Stimulated activated naive CD4-positive, alpha-beta T cell (primary cell): ENCODE measurements at places on chromosomes 12 and 14.

DNA sequence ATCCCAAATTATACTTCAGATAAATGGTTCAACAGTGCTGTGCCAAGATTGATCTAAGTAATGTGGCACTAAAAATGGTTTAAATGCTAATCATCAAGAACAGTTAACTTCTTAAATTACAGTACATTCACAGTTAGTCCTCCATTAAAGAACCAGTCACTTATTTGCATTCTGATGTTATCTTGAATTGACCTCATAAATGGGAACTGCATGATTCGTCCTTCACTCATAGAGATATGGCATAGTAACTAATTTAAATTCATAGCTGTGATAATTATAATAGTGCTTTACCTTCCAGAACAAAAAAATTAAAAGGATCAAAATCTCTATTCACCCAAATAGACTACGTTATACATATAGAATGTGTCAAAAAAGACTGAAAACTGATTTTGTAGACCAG, 61.1 kb downstream of the COCH start:
- DNase-seq = no peak

DNA sequence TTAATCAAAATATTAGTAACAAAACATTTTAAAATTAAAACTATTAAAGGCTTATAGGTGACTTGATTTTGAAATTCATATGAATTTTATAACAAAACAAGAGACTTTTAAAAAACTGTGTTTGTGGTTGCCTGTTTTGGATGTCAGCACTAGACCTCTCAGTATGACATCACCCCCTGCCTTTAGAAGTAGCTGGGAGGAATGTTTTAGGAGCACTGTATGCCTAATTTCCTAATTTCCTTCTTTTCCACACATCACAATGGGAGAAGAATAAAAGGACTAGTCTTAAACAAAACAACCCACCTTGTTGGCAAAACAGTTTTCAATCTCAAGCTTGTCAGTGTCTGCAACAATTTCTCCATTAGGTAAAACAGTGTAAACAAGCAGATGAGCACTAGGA, 48.1 kb upstream of the PZP start:
- no peak for DNase-seq

DNA sequence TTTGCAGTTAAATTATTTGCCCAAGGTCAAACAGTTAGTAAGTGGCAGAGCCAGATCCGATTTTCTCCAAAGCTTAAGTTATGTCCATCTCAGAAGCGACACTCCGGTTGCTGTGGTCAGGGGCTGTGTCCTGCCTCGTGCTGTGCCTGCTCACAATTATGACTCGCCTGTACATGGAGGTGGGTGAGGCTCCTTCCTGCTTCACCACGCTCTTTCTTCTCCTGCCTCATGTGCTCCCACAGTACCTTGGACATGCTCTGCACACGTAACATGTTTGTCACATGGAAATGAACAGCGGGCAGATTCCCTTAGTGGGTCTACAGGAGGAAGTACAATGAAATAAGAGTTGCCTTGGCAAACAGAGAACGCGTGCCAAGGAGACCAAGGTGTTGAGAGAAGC, 62.2 kb upstream of the CCND2 start:
- no peak for DNase-seq

- DNase-seq = no peak
Measured at GRCh38 chr14:34362641-34363251, 99.3 kb downstream of the SPTSSA start.

DNA sequence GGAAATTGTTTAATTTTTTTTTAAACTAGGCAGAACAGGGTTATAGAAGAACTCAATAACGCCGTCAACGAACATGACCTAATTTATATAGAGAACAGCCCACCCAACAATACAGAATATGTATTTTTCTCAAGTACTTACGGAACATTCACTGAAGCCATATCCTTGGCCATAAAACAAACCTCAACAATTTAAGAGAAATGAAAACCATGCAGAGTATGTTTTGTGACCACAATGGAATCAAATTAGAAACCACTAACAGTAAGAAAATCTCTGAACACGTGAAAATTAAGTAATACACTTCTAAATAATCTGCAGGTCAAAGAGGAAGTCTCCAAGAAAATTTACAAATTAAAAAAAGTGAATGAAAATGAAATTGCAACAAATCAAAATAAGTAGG, 9.4 kb downstream of the SART3 start:
- no peak for DNase-seq

DNA sequence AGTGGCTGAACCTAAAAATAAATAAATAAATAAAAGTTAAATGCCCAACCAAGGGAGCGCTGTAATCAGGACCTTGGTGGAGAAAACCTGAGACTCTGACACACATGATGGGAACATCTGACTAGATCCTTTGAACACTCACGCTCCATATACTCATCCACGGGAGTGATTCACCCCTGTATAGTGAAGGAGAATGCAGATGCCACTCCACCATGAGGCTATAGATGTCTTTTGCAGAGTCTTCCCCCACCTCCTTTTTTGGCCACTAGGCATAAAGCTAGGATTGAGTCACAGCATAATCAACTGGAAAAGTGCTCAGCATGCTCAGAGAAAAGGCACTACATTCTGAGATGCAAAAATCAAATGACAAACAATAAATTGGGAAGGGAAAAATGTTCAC, 19.0 kb downstream of the ADAM20 start:
- no peak for DNase-seq

DNA sequence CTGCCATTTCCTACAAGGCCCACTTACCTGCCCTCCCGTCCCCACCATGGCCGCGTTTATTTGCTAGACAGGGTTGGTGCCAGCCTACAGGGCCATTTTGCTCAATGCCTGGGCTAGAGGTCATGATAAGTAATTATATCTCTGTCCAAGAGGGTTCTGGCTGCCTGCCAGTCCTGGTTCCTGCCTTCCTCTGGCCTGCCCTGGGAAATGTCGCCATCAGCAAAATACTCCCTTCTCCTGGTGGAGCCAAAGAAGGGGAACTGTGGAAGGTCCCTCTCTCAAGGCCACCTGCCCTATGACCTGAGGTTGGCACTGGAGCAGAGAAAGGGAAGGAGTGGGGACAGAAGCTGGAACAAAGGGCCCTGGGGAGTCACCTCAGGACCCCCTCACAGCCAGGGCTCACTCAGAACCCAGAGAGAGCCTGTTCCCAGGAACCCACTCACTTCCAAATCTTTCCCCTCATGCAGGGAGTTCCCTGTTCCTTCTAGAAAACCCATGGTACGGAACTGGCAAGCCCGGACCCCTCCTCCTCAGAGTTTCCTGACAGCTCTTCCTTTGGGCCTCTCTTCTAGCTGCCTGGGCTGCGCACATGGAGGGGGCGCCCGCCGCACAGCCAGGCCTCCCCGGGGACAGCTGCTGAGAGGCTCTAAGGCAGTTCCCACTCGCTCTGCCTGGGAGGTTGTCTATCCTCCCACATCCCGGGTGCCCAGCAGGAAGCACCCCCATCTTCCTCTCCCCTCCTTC, 280.5 kb downstream of the DPF3 start:
- DNase-seq = no peak

DNA sequence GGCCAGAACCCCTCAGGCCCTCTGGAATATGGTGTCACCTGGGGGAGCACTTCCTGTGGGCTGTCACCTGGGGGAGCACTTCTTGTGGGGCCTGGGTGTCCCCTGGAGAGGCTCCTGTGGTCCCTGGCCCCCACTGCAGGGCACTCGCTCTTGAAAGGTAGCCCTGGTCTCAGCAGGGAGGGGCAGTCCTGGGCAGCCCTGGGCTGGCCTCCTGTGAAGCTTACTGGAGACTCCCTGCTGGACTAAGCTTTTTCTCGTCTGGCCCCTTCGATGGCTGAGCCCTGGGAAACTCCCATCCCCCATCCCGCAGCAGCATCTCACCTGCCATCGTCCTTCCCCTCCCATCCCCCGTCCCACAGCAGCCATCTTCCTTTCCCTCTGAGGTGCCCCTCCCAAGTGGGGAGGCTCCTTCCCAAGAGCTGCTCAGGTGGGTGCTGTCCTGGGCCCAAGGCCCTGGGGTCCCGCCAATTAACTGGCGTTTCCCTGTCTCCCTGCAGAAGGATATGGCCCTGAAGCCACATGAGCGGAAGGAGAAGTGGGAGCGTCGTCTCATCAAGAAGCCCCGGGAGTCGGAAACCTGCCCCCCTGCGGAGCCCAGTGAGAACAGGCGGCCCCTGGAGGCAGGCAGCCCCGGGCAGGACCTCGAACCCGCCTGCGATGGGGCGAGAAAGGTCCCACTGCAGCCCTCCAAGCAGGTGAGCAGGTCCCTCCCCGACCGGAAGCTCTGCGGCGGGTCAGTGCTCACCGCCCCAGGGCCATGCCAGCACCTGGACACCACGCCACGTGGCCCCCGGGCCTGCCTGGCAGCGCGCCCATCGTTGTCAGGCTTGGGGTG, 17.9 kb downstream of the FBRSL1 start:
- DNase-seq = no peak

GRCh38 chr14:26078561-26078960, 519.3 kb downstream of the NOVA1 start:
- DNase-seq = no peak
